ENCODE measurements at places on chromosomes 4 and X.

- no peak for DNase-seq
Measured at GRCh38 chr4:17203797-17204196, 305.4 kb upstream of the LDB2 start.

- DNase-seq, result no peak
Measured at GRCh38 chrX:350534-351323, 32.1 kb upstream of the GTPBP6 start.

DNA sequence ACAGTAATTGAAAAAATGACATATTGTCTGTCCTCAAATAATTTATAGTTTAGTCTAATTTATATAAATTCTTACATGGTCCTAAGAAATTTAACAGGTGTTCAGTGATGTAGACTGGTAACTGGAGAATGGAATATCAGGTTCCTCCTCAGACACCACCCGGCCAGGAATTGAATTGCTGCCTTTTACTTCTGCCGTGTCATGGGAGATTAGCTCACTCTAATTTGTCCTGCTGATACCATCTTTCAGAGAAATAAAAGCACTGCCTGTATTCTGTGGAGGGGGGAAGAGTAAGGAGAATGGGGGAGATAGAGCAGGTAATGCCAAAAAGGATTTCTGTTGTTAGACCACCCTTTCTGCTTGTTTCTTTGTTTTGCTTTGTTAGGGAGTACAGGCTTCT lies 125.2 kb upstream of the KLHL4 start:
- DNase-seq, result no peak

DNA sequence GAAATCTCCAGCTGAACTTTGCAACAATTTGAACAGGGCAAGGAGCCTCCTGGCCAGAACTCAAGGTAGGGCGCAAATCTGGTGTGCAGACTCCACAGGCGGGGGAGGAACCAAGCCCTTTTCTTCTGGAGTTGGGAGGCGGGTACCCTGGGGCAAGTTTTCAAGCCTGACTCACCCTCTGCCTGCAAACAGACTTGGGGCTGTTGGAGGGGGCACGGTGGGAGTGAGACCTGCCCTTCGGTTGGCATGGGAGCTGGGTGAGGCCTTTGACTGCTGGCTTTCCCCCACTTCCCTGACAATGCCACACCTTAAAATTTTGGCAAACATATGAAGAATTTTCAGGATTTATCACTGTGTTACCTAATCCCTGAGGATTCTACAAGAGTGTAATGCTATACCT lies 709.8 kb upstream of the DIAPH2 start:
- DNase-seq, result no peak

GRCh38 chrX:112851161-112851779 lies 10.6 kb upstream of the AMOT start:
- DNase-seq, result no peak

GRCh38 chr4:54063737-54064316 lies 578 bp downstream of the CHIC2 start:
- no peak for DNase-seq

GRCh38 chrX:134626434-134626833 lies 31.8 kb downstream of the PLAC1 start:
- no peak for DNase-seq

GRCh38 chr4:111631215-111631999 lies 513.8 kb upstream of the FAM241A start:
- no peak for DNase-seq

DNA sequence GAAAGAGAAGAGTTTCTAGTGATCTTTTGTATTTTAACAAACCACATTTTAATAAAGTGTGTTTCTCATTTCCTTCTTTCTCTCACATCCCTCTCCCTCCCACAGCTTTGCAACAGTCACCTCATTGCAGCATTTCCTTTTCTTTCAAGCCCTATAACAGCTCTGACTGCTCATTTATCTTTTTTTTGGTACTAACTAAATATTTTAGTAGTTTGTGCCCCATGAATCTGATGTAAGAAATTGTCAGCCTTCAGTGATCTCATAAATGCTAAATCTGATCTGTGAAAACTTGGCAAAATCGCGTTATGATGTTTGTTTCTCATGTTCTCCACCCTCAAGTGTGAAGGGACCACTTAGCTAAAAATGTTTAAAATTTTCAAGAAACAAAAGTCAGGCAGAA lies 258.5 kb upstream of the SLIT2 start:
- no peak for DNase-seq

DNA sequence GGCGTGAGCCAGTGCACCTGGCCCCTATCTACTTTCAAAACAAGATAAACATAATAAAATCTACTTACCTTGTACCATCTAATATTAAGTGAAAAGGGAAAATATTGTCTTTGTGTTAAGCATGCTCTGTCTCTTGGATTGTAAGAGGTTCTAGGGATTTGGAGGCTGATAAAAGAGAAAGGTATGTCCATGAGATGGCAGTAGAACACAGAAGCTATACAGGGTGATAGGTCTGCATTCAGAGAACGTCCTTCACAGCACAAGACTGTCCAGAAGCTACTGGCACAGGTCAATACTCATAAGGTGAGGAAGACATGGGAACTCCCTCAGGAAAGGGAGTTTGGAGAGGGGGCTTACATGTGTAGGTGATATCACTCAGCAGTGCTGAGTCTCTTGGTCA lies 135.5 kb downstream of the TMEM47 start:
- DNase-seq, result no peak

GRCh38 chrX:72038868-72039267 lies 92.8 kb downstream of the RTL5 start:
- no peak for DNase-seq

DNA sequence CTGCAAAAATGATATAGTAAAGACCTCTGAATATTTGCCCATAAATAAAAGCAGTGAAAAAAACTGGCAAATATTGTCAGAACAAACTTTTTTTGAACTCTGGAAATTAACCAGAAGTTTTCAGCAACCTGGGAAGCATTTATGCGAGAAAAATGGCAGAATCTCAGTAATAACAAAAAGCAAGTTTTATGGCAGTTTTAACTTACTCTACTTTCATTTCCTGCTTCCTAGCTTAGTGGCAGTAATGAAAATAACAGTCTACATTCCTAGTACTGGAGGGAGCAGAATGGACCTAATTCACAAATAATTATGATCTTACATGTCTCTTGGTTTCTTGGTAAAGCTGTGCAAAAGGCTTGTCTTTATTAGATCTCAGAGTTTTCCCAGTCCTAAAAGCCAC lies 460.1 kb downstream of the NAF1 start:
- DNase-seq, result no peak

DNA sequence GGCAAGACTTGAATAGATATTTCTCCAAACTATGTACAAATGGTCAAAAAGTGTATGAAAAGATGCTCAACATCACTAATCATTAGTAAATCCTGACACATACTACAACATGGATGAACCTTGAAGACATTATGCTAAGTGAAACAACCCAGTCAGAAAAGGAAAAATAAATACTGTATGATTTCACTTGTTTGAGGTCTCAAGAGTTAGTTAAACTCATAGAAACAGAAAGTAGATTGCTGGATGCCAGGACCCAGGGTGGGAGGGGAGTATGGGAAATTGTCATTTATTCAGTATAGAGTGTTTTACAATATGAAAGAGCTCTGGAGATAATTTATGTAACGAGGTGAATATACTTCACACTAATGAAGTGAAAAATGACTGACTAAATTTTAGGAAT lies 32.4 kb downstream of the PRMT9 start:
- no peak for DNase-seq

- DNase-seq, result peak; percentile 25
Measured at GRCh38 chr4:120052856-120053255, 13.8 kb downstream of the MAD2L1 start.

- no peak for DNase-seq
Measured at GRCh38 chr4:182540496-182540895, 297.3 kb downstream of the TENM3 start.

GRCh38 chr4:107835406-107835805 lies 10.7 kb downstream of the SGMS2 start:
- no peak for DNase-seq

All from HL-60 (cell line).